ENCODE measurements at places on chromosomes 1 and 21.

DNA sequence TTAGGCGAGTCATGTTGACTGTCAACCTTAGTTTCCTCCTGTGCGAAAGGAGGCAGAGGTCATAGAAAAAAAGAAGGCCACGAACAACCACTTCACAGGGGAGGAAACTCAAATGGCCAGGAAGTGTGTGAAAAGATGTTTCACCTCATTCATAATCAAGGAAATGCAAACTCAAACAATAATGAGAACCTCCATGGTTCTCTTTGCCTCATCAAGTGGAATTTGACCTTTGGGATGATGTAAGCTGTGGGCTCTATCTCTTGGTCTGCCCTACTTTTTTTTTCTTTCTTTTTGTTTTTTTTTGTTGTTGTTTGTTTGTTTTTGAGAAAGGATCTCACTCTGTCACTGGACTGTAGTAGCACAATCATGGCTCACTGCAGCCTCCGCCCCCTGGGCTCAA is 55.9 kb upstream of the GRHL3 start:
- no peak for DNase-seq

DNA sequence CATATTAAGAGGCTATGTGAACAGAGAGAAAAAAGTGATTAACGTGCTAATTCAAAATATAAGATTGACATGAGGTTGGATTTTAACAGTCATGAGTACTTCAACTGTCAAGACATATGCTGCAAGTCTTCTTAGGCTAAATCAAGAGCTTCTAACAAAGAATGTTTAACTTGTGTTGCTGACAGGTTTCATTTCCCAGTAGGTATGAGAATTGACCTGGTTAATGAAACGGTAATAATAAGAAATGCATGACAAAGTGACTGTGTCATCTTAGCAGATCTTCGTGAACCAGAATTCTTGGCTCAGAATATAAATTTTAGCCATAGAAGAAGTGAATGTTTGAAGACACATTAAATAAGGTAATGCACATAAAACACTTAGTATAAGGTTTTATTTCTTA is 132.6 kb upstream of the PTGFR start:
- DNase-seq, result no peak

GRCh38 chr1:39957299-39958015 is 2.5 kb downstream of the MFSD2A start:
- no peak for DNase-seq

GRCh38 chr1:209863766-209864485 is 36.2 kb downstream of the UTP25 start:
- DNase-seq, result no peak

DNA sequence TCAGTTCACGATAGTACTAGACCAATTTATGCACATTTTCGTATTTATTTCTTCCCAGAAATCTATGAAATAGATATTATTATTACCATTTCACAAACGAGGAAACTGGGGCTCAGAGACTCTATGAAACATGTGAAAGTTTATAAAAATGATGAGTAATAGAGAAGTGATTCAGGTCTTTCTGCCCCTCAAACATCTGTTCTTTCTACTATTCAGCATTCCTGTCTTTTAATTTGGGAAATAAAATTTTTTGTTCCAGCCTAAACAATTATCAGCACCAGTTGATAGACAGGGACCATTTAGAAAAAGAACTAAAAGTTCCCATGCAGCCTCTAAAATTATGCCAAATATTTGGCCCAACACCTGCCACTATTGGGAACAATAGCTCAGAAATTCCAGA is 585.1 kb downstream of the PTPRC start:
- DNase-seq, result no peak

GRCh38 chr1:27427329-27427728 is 34.9 kb downstream of the GPR3 start:
- DNase-seq, result no peak

GRCh38 chr1:119007339-119007669 is 19.2 kb upstream of the TBX15 start:
- no peak for DNase-seq

DNA sequence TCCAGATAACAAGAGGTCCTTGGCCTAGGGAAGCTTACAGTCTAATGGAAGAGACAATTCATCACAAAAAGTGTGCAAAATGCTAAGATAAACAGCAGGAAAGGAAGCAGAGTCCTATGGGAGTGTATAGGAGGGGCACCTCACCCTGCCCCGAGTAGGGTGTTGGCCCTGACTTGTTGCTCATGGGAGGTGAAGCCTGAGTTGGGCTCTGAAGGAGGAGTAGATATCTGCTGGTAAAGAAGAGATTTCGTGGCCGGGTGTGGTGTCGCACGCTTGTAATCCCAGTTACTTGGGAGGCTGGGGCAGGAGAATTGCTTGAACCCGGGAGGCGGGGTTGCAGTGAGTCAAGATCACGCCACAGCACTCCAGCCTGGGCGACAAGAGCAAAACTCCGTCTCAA is 18.6 kb upstream of the GPR37L1 start:
- DNase-seq, result no peak

- no peak for DNase-seq
Measured at GRCh38 chr1:110292031-110292741, 47.0 kb upstream of the RBM15 start.

- no peak for DNase-seq
Measured at GRCh38 chr1:109502364-109502851, 7.1 kb downstream of the AMIGO1 start.

DNA sequence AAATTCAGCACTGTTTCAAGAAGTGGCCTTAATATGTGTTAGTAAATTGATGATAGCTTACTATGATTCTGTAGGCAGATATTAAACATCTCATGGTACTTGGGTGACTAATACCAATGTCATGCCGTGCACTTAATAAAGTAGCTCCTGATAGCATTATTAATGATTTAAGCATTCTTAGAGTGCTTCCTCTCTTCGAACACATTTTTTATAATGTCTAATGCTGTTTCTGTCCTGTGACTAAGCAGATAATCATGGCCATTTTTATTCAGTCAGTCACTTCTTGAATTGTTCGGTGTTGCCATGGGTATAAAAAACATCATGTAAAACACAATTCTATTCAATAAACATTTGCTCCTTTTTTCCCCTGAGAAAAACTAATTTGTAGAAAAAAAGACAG is 804.6 kb upstream of the ADGRL4 start:
- DNase-seq, result no peak

- DNase-seq, result no peak
Measured at GRCh38 chr1:109263234-109263596, 13.9 kb downstream of the CELSR2 start.

DNA sequence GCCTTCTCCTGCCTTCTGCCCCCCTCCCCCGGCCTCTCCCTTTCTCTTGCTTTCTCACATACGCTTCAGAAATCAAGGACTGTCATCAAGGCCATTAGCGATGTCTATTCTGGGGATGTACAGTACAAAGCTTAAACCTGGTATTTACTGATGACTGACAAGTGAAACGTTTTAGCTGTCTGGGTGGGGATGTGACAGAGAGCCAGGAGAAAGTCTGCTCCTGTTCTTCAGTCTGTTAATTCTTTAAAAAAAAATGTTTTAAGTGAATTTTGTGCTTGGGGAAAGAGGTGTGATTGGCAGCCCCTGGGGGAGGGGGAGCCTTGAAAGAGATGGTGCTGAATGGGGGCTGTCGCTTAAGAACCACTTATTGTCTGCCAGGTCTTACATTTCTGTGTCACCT is 283.0 kb upstream of the PLXNA2 start:
- DNase-seq, result no peak

DNA sequence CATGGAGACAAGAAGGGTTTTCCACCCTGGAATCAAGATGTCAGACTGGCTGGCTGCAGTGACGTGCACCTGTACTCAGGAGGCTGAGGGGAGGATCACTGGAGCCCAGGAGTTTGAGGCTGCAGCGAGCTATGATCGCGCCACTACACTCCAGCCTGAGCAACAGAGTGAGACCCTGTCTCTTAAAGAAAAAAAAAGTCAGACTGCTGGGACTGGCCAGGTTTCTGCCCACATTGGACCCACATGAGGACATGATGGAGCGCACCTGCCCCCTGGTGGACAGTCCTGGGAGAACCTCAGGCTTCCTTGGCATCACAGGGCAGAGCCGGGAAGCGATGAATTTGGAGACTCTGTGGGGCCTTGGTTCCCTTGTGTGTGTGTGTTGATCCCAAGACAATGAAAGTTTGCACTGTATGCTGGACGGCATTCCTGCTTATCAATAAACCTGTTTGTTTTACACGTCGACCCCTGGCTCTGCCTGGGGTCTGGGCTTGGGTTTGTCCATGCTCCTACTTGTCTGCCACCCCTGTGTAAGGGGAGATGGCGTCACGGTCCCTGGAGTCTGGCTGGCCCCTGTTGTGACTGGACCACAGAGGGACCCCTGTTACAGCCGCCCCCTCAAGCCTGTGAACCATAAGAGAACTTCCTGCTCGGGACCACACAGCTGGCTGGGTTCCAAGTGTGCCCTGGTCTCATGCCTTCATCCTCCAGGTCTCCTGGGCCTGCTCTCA is 20.9 kb upstream of the VPS13D start:
- no peak for DNase-seq

GRCh38 chr1:2307972-2308371 is 79.9 kb downstream of the SKI start:
- no peak for DNase-seq

DNA sequence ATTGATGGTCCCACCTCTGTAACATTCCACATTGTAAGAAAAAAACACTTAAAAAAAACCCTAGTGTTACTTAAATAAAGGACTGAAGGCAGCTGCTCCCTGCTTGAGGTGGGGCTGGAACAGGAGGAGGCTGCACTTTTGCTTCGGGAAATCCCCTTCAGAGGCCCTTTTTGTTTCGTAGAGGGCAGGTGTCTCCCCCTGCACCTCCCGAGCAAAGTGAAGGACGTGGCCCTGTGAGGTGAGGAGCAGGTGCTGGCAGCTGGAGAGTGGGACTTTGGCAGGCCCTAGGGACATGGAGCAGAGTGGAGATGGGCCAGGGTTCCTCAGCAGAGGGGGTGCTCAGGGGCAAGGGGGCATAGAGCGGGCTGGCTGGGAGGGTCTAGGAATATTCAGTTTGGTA is 33.4 kb upstream of the WNT4 start:
- no peak for DNase-seq

DNA sequence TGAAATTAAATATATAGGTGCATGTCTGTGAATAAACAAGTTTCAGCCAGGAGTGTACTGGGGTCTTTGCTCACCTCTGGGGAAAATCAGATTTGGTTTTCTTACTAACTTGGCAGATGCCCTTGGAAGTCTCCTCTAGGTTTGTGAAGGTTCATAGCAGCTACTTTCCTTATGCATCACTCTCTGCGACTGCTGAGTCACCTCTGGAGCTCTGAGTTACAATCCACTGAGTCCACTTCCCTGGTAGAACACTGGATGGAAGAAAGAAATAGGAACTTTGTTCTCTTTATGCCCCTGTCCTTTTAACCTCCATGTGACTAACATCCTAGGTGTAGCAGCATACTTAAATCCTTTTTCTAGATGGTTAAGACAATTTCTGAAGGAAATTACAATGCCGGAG is 4.4 kb upstream of the FASLG start:
- DNase-seq, result no peak

- no peak for DNase-seq
Measured at GRCh38 chr1:64171246-64171645, 32.2 kb upstream of the UBE2U start.

DNA sequence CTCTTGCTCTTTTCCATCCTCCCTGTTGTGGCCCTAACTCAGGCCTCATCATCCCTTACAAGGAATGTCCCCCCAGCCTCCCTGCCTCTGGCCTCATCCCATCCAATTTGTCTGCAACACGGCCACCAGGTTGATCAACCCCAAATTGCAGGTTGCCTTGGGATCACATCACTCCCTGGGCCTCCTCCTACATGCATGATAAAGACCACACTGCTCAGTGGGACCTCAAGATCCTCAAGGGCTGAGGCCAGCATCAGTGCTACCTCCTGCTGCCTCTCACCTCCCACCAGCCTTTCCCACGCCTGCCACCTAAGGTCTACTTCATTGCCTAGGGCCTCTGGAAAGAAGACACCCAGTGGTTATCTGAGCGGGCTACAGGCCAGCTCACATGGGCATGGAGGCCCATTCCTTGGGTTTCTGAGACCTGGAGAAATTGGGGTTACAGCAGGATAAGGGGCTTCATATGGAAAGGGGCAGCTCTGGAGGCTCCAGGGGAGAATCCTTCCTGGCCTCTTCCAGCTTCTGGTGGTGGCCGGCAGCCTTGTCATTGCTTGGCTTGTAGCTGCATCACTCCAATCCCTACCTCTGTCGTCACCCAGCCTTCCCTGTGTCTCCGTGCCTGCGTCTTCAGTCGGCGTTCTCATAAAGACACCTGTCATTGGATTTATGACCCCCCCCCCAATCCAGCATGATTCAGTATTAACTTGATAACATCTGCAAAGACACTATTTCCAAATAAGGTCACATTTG is 60.5 kb downstream of the KLHDC7A start:
- no peak for DNase-seq

DNA sequence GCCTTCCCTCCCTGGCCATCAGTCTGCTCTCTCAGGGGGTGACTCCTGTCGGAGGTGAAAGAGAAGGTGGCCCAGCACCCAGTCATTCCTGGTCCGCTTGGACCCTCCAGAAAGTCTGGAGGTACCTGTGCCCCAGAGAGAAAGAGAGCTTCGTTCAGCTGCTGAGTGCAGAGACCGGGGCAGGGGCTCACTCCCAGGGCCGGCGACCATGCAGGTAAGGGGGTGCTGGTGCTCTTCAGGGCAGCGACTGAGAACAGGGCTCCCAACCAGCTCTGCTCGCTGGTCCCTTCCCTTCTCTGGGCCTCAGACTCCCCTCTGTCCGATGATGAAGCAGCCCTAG is 30.1 kb downstream of the HSPG2 start:
- no peak for DNase-seq

DNA sequence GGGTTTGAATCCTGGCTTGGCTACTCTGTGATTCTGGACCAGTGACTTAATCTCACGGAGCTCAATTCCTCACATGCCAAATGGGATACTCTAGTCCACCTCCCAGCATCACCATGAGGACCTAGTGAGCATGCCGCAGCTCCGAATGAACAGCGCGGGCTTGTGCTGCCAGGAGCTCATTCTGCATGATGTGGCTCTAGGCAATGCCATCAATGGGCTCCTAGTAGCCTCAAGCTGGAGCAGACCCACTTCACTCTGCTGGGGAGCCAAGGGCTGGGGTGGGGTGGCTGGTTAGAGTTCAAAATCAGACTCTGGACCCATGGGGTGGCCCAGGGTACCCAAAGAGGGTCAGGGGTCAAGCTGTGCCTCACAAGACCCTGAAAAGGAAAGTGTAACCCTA is 41.5 kb downstream of the CDK18 start:
- DNase-seq, result no peak

DNA sequence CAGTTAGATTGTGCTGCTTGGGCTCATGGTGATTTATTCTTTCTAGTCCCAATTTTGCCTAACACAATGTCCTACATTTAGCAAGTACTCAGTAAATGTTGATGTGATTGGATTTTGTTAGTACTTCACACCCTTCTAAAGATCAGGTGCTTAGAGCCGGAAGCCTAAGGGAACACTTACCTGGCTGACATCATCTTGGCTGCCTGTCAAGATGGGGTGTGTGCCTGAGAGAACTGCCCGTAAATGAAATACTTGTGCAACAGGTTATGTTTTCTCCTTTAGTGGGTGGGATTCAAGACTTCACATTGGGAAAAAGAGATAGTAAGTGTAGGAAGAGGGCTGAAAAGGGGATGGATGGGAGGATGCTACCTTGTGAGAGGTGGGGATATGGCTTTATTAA is 75.5 kb upstream of the MACF1 start:
- DNase-seq, result no peak

Data from NCI-H187 treated with DMSO at 0.1 percent for 48 hours (cell line).